T-helper 9 cell (primary cell): ENCODE measurements at places on chromosomes 5 and 9.

- DNase-seq = no peak
Observed at GRCh38 chr5:140220032-140220697, 45.2 kb downstream of the CYSTM1 start.

GRCh38 chr9:99513441-99514112 is 291.5 kb downstream of the SEC61B start:
- DNase-seq = no peak

GRCh38 chr9:121770415-121771273 is 119.2 kb downstream of the DAB2IP start:
- no peak for DNase-seq

DNA sequence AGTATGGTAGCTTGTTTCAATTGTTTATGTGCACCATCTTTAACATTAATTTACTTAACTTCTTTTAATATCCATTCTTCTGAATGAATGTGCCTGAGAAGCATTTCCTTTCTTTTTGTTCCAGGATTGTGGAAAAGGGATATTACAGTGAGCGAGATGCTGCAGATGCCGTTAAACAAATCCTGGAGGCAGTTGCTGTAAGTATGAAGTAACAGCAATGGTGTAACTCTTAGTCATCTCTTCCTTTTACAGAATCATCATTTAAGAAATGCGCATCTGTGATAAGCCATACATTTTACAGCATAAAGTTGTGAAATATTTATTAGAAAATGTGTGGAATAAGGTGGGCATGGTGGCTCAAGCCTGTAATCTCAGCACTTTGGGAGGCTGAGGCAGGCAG is 117.7 kb downstream of the STARD4 start:
- DNase-seq = no peak
